Right ventricle myocardium superior (tissue), 1 donor: ENCODE measurements at places on chromosomes 2 and 18.

DNA sequence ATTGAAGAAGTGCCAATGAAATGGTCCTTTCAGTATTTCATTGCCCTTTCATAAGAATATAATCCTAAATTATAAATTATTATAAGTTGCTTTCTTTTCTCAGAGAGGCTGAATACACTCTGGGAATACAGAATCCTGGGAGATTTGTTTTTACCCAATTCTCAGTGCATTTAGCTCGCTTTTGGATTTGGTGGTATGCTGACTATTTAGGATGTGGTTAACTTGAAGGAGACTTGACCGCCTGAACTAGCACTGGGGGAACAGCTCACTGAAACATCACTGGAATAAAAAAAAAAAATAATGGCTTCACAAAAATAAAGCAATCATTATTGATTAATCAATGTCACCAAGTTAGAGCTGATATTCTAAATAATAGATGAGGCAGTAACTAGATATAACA, 10.2 kb downstream of the TNFAIP6 start:
- no peak for DNase-seq

DNA sequence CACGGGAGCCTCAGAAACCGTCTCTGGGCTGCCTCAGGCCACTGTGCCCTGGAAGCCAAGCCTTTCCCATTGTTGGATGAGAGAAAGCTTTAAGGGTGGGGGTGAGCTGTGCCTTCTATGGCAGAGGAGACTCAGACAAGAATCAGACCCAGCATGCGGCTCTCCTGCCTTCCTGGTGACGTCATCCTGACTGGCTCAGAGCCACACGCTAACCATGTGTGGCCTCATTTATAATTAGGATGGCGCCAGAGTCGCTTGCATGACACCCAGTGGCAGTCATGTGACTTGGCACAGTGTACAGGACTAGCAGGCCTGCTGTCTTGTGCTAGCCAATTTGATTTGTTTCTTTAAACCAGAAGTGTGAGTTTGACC, 99.1 kb downstream of the SH3BP4 start:
- peak; percentile 94 for DNase-seq

GRCh38 chr2:175624785-175625184, 377.3 kb downstream of the LNPK start:
- DNase-seq, result no peak

- DNase-seq, result no peak
Observed at GRCh38 chr2:6965071-6965795, 48.0 kb downstream of the RNF144A start.

DNA sequence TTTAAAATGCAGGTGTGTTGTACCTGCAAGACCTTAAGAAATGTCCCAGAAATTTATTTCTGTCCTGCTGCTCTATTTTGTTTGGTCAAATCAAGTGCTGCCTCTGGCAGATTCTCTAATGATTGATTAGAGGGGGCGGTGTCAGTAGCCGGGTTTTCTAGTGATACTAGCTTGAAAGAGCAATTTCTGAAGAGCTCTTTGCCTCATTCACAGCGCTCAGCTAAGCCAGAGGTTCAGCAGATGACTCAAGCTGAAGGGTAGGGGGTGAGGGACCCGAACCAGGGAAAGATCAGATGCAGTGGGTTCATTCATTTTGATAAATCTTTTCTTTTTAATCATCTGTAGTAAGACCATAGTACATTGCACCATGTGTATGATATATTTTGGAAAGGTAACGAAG, 15.0 kb downstream of the ZBTB7C start:
- no peak for DNase-seq

DNA sequence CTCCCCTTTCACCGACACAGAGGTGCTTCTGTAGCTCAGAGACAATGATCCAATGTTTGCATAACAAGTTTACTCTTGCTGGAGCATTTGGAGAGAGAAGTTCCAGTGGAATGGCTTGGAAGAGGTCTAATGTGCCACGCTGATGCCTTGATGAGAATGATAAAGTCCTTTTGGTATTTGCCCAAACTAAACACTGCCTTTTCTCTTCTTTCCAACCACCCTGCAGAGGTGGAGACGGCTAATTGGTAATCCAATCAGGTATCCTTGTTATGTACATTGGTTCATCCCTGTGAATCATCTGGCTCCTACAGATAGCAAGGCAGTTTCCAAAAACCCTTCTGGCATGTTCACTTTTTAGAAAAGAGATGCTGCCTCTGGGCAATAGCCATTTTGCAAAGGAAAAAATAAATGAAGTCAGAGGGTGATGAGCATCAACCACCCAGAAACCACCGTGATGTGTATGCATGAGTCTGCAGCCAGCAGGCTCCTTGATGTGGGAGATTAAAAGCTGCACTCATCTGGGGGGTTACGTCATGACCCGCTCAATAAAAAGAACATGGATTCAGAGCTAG, 40.6 kb downstream of the KIAA2012 start:
- DNase-seq, result no peak

- DNase-seq, result no peak
Observed at GRCh38 chr2:122539311-122539710, 783.9 kb downstream of the TSN start.

DNA sequence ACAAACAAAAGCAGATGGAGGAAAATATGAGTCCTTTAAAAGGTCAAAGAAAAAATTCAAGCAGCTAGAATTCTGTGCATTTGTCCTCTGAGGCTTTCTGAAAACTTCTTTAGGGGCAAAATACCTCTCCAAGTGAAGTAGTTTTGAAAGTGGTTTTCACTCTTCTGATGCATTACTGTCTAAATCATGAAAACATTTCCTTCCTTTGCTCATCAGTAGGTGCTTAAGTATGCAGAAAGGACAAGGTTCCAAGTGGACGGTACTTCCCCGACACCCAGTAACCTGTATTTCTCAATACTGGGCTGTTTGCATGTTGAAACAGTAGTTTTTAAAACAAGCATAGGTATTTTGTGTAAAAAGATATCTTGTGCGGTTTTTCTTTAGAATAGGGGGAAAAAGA, 189.1 kb upstream of the ERBB4 start:
- DNase-seq, result no peak

DNA sequence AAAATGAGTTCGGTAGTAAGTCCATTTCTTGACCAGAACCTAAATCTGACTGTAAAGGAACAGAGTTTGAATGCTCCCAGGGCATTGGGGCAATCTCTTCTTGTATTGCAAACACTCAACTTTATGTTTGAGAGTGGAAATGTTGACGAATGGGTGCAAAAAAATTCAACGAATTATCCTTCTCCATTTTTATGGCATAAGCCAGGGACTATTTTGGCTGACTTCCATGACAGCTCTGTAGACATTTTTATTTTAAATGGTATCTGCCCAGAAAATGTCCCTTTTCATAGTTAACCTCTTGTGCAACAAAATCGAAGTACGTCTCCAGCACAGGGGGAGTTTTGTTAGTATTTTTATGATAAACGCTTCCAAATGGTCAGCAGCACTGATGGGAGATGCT, 3.7 kb downstream of the MLPH start:
- no peak for DNase-seq

DNA sequence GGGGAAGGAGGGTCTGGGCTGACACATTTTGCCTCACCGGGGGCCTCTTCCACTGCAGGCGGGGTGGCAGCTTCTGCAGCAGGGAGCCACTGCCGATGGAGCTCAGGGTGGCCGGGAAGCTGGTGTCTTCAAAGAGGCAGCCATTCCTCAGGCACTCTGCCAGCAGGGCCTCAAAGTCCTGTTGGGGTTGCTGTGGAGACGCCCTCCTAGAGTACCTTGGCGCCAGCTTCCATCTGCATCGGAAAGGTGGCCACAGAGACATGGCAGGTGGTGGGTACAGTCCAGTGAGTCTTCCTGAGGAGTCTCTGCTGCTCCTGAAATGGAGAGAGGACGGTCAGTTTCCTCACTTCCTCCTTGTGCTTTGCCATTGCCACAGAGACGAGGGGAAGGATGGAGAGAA, 12.1 kb downstream of the CAPN14 start:
- DNase-seq, result no peak

DNA sequence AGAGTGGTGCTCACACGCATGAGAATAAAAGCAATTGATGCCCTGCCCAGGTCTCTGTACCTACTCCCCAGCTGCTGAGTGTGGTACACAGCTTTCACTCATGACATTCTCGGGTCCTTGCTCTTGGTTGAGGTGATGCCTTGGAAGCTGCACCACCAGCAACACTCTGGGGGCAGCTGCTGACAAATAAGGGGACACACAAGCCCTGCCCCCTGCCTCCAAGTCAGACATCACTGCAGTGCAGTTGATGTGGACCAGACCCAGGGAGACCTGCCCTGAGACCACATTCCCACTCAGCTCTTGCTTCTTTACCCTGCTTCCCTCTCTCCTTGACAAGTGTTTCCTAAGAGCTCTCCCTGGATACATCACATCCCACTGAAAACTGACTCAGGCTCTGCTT, 225.6 kb downstream of the ZBTB7C start:
- no peak for DNase-seq

- no peak for DNase-seq
Observed at GRCh38 chr2:188511346-188511745, 219.7 kb downstream of the GULP1 start.

DNA sequence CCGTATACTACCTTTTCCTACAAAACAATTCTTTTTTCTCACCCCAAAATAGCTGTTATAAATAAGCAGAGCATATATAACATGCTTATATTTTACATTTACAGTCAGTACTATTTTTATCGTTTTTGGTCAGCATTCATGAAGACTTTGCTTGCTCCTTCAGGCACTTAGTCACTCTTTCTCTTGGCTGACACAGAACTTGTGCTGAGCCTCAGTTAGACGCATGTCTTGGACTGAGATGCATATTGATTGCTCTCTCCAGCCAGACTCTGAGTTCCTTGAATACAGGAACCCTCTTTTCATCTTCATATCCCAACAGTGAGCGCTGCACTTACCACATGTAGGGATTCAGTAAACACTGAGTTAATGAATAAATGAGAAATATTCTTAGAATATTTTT, 158.3 kb downstream of the RTN4 start:
- DNase-seq, result no peak

DNA sequence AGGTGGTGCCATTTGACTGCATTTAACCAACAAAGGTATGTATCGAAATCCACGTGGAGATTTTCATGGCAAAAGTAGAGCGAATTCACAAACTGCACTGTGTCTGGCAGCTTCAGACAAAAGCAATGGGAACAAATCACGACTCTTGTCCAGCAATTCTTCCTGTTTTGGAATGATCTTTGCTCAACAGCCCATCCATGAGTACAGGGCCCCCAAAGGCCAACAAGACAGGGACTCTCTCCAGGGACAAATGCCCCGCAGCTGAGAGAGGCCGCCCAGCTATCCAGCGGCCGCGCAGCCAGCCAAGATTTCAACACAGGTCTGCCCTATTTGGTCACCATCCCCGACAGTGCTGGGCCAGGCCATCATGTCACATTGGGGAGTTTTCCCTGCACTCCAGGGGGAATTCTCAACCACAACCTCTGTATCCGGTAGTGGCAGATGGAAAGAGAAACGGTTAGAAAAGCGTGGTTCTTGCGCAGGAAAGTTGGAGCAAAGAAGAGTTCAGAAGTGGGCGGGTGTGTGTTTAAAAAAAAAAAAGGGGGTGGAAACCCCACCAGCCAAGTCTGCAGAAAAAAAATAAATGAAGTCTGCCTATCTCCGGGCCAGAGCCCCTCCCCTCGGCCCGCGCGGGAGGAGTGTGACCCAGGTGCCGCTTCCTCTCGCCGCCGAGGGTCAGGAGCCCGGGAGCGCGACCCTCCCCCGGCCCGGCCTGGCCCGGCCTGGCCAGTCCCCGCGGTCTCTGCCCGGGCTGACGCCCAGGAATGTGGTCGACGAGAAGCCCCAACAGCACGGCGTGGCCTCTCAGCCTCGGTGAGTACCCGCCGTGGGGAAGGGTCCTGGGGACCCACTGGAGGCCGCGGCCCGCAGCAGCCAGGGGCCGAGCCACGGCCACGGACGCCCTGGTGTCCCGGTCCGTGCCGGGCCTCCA, at the start of gene GYPC:
TSS of gene GYPC (plus strand) at position 659 of the 931 bp plus-strand sequence. CDS start at position 765, 106 bp downstream.
- peak; percentile 90 for DNase-seq

DNA sequence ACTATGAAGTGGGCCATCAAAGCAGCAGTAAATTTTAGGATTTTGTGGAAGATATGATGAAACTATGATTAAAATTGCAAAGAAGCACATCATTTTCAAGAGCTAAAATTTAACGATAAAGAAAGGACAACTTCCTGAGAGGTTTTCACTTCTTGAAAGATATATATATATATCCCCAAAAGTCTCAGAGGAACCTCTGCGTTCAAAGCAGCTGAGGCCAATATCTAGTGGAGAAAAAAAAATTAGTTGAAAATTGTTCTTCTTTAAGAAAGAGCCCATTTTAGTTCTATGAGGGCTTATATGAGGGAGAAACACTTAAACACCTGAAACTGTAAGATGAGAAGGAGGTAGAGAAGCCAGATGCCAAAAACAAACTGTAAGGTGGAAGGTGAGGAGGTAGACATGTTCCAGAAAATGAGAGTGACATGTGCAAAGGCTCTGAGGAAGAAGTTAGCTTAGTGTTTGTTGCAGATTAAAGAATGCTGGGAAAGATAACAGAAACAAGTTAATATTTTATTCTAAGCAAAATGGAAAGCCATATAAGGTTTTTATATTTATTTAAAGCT, 72.9 kb upstream of the VRK2 start:
- DNase-seq, result no peak

- DNase-seq, result no peak
Observed at GRCh38 chr2:29733213-29733612, 188.2 kb downstream of the ALK start.

DNA sequence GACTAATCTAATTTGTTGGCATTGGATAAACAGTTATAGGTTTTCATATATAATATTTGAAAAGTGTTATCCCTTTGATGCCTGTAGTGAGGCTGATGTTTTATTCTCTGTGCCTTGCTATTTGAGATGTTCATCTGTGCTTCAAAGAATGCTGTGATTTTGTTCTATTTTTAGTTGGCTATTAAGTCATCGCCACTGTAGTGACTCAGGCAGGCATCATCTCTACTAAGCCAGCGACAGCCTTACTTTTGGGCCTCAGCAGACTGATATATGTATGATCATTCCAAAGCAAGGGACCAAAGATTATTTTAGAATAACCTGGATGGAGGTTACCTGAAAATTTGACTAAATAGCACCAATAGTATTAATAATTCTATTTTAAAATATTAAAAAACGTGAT, 1674.5 kb upstream of the NXPH2 start:
- no peak for DNase-seq

DNA sequence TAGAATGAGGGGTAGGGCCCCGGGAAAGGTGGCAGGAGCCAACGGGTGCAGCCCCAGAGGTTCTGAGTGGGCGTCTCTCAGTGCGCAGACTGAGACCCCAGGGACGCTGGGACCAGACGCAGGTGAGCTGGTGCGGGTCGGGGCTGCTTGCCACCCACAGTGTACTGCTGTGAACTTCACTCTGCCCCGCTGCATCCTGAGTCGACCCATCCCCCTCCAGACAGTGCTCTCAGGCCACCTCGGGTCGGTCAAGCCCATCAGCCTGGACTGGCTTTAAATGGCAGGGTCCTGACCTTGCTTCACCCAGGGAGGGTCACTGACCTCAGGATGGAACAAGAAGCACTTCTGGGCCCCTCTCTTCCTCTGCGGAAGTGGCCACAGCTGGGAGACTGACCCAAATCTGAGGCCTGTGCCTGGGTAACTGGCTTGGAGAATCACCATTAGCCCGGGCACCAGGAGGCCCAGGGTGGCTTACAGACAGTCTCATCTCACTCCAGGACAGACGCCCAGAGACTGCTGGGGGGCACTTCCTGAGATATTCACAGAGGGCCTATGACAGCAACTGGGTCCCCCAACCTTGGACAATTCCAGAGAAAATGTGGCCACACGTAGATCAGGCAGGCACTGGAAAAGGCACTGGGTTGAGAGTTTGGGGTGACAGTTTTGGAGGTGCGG, 23.7 kb upstream of the BOK start:
- DNase-seq, result no peak

GRCh38 chr2:57937456-57937855, 109.2 kb upstream of the VRK2 start:
- DNase-seq, result no peak

- DNase-seq, result no peak
Observed at GRCh38 chr2:27672723-27673486, 9.2 kb downstream of the SLC4A1AP start.
